ENCODE measurements at places on chromosomes 1 and 21. TPM values are rescaled to one million over a fixed set of nuclear protein-coding genes. Genes with fewer than 3 reads are reported as not detected.
A peak's percentile ranks its signal among the peaks of the same experiment; 100 is the strongest.

Gene LAMC2
- polyA plus RNA-seq = 2,571 TPM

Gene DAB1
- polyA plus RNA-seq = 0.01 TPM

Gene SPRR2F
- not detected for polyA plus RNA-seq

DNA sequence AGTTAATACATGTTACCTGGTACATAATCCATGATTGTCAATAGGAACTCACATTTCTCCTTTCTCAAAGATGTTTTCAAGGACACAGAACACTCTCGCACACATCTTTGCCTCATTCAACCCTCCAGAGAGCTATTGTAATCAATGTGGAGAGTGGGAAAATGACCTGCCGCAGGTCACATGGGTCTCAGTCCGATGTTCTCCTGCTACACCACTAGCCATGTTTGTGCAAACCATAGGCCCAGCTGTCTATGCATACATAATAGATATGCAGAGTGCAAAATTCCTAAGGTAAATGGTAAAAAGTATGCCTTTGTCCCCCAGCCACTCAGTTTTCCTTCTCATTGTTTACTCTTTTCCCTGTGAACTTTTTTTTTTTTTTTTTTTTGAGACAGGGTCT, 89.2 kb downstream of the ADSS2 start:
- DNase-seq = no peak
- no peaks in the 10 kb centered on the region for H3K27me3 ChIP-seq
- H3K36me3 ChIP-seq = no peaks in the 10 kb centered on the region
- no peaks in the 10 kb centered on the region for H3K4me1 ChIP-seq

GRCh38 chr1:58782178-58783089, 1.4 kb downstream of the JUN start:
- peak overlapping the region; percentile 90 for H3K27ac ChIP-seq
- H3K4me3 ChIP-seq = peak overlapping the region; percentile 89
- DNase-seq = no peak
- H3K27me3 ChIP-seq = no peaks in the 10 kb centered on the region

GRCh38 chr1:40563266-40563665, 31.8 kb downstream of the ZNF684 start:
- H3K4me3 ChIP-seq = no peak overlapping the region
- DNase-seq = no peak
- H3K27me3 ChIP-seq = no peaks in the 10 kb centered on the region
- no peaks in the 10 kb centered on the region for H3K36me3 ChIP-seq
- no peaks in the 10 kb centered on the region for H3K4me1 ChIP-seq
- no peak overlapping the region for H3K27ac ChIP-seq

Gene CD244
- not detected for polyA plus RNA-seq
